NCI-H460 (cell line): ENCODE measurements at places on chromosomes 7 and 10. TPM values are rescaled to one million over a fixed set of nuclear protein-coding genes. Genes with fewer than 3 reads are reported as not detected.

The GJD4 gene
- total RNA-seq: not detected in 2 replicates

DNA sequence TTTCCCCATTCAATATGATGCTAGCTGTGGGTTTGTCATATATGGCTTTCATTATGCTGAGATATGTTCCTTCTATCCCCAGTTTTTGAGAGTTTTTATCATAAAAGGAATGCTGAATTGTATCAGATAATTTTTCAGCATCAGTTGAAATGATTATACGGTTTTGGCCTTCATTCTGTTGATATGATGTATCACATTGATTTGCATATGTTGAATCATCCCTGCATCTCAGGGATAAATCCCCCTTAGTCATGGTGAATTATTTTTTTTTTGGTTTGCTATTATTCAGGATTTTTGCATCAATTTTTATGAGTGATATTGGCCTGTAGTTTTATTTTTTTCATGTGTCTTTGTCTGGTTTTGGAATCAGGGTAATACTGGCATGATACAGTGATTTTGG lies 1152.3 kb upstream of the C7orf33 start:
- DNase-seq: no peak

GRCh38 chr10:86308056-86308455 lies 58.5 kb downstream of the GRID1 start:
- no peak for DNase-seq

- no peak for DNase-seq
Observed at GRCh38 chr10:111126077-111126476, 49.2 kb downstream of the ADRA2A start.

GRCh38 chr7:150356265-150356897 lies 12.2 kb upstream of the REPIN1 start:
- peak; percentile 33 for DNase-seq

The H2BK1 gene
- not detected in 2 replicates for total RNA-seq

DNA sequence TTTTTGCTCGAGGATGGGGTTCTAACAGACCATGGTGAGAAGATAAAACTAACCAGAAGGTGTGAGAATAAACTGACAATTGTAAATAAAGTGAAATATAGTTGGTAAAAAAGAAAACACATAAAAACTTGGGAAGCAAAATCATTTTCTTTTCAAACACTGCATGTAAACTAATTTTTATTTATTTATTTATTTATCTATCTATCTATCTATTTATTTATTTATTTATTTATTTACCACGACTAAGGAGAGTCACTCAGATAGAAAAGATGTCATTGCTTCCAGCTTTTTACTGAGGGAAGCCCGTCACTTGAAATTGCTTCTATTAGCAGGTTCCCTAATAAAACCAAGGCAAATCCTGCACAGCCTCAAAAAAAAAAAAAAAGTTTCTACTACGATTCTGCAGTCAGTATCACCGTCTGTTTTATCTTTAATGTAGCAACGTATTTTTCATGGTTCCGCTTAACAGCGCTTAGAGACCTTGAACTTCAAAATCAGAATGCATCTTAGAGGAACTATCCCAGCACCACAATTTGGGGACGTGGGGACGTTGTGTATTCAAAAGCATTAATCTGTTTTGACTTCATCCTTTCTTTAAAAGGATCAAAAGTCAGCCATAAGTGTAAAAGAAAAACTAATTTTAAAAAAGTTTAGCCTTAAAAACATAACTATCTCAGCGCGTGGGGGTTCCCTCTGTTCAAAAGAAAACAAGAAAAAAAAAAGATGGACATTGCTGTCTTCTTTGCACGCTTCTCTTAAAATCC lies 33.3 kb upstream of the EBLN1 start:
- DNase-seq: no peak

The CDHR3 gene
- total RNA-seq: 2.1 and 5.4 TPM in 2 replicates

The NODAL gene
- total RNA-seq: not detected in 2 replicates

DNA sequence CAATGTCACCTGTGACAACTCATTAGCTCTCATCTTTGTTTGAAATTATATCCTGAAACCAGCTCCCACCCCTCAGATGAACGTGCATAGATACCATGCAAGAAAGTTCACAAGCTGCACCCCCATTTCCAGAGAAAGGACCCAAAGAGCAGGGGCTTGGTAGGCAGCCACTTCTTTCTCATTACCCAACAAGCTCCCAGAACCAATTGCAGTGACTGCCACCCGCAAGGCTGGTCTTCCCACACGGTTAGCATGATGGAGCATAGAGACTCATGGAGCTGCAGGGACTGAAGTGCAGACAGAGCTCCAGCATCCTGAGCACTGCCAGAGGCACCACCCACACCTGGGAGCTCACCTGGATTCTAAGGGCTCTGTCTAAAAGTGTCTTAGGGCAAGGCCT lies 28.5 kb downstream of the FRMPD2 start:
- DNase-seq: no peak

The C10orf71 gene
- total RNA-seq: not detected in 2 replicates

The OPALIN gene
- total RNA-seq: not detected in 2 replicates

The PTF1A gene
- total RNA-seq: not detected in 2 replicates
